ENCODE measurements at places on chromosomes 16 and 17.

DNA sequence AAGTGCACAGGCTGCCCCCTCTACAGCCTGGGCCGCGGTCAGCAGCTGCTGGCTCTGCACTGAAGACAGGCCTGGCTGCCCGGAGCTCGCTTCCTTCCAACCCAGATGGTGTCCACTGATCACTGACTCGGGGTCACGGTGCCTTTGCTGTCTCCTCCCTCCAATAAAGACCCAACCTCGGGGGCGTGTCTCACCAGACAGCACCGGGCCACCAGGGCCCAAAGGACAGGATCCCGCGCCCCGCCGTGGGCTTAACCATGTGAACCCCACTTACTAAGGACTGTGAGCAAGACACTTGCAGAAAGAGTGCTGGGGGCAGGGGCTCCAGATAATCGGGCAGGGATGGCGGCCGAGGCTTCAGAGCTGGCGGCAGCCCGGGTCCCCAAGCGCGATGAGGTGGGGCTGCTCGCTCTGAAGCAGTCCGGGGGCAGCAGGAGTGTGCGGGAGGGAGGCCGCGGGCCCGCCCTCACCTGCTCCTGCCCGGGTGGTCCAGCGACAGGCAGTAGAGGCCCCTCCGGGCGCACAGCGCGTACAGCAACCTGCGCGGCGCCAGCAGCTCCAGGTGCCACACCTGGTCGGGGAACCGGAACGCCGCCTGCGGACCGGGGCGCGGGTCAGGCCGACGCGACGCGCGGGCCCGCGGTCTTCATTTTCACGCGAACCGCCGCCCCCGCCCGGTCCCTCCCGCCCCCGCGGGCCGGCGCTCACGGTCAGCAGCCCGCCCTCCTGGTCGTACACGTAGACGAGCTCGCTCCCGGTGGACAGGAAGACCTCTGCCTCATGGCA, 502 bp downstream of the FAAP100 start:
- no peak for DNase-seq

- no peak for DNase-seq
Observed at GRCh38 chr17:77916703-77917481, 41.6 kb upstream of the TNRC6C start.

DNA sequence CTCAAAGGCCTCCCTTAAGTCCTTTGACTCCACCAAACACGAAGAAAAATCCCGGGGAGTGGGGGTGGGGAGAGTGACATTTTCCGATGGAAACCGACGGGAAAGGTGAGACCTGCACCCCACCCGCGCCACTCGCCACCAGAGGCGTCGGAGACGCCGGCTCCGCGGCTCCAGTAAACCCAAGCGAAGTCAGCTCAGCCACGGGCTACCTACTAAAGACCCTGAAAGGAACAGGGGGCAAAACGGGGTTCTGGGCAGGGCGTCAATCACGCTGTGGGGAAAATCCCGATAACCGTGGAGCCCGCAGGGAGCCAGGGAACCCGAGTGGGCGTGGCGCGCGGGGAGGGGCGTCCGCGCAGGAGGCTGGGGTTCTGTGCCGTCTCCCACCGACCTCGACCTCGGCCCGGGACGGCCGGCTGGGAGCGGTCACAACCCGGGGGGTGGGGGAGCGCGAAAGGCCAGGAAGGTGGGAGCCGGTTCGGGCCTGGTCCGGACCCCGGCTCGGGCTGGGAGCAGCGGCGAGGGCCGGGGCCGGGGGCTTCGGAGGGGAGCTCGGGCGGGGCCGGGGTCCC, 565 bp downstream of the WDR45B start:
- peak; percentile 82 for DNase-seq

DNA sequence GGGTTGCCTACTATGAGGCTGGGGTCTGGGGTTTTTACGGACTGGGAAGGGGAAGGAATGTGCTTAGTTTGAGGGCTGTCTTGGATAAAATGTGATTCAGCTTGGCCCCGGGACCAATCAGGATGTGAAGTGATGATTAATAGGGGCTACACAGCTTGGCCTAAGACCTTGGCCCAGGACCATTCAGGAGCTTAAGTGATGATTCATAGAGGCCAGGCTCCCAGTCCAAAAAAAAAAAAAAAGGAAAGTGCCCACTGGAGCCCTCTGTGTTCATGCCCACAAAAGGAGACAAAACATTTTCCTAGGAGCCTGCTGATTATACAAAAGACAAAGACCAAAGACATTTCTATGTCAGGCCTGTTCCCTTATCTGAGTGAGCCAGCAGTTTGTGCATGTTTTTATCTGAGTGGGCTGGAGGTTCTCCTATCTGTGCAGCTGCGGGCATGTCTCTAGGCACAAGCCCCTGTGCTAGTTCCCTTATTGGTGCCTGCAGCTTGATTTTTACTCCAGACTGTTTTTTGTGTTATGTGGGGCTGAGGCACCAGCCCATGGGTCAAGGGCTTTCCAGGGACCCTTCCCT, 898.2 kb upstream of the GOT2 start:
- no peak for DNase-seq

DNA sequence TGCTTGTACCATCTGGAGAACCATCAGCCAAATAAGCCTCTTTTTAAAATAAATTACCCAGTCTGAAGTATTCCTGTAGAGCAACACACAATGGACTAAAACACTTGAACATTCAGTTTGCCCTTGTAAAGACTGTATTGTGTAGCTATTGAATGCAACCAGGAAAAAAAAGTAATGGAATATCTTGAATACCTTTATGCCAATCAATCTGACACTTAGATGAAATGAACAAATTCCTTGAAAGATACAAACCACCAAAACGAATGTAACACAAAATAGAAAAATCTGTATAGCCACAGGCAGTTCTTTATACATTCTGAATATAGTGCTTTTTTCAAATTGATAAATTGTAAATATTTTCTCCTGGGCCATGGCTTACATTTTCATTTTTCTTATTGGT, 63.3 kb upstream of the KCNJ16 start:
- DNase-seq = no peak

- no peak for DNase-seq
Observed at GRCh38 chr17:34081269-34081668, 173.8 kb upstream of the CCL2 start.

- peak; percentile 68 for DNase-seq
Observed at GRCh38 chr17:15782866-15783265, 50.8 kb downstream of the TBC1D26 start.

- DNase-seq = no peak
Observed at GRCh38 chr17:1625053-1625452, 3.6 kb downstream of the SLC43A2 start.

DNA sequence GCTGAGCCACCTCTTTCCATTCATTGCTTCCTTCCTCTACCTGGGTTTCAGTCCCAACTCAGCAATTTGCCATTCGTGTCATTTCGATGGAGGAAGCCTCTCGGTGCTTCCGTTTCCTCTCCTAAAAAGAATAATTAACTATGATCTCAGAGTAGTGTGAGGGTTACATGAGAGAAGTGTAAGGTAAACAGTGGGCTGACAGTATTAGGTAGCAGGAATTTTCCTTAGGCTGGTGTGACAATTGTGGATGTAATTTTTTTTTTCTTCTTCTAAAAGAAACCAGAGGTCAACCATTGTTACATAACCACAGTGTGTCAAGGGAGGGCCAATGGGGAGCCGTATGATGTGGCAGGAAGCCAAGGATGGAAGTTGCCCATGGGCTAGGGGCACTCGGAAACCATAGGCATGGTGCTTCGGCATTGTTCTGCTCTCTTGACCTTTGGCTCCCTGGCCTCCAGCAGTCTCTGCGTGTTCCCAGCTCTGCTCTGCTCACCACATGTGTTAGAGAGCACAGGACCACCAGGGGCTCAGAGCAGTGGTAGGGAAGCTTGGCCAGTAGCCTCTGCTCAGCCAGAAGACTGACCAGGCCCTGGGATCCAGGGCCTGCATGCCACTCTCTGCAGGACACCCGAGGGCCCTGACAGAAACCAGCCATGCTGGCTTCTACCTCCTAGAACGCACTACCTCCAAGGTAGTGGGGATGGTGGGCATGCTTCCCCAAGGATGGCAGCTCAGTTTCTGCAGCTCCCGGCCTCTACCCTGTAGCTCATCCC, 2.0 kb upstream of the TOP2A start:
- DNase-seq = no peak

DNA sequence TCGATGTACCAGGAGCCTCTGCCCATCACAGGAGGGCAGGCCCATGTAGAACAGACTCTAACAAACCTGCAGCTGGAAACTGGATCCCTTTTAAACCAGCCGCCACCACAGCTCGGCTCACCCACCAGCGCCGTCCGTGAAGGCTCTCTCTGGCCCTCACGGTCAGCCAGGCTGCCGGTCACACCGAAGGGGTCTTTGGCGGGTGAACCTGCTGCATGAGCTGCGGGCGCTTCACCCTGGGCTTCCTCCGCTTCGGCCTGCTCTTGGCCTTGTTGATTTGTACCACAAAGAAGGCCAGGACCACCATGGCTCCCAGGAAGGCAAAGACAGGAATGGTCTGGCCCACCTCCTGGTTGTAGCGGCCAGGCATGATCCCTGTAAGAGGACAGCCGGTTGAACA, 11.7 kb upstream of the SLC38A8 start:
- DNase-seq = peak; percentile 57

DNA sequence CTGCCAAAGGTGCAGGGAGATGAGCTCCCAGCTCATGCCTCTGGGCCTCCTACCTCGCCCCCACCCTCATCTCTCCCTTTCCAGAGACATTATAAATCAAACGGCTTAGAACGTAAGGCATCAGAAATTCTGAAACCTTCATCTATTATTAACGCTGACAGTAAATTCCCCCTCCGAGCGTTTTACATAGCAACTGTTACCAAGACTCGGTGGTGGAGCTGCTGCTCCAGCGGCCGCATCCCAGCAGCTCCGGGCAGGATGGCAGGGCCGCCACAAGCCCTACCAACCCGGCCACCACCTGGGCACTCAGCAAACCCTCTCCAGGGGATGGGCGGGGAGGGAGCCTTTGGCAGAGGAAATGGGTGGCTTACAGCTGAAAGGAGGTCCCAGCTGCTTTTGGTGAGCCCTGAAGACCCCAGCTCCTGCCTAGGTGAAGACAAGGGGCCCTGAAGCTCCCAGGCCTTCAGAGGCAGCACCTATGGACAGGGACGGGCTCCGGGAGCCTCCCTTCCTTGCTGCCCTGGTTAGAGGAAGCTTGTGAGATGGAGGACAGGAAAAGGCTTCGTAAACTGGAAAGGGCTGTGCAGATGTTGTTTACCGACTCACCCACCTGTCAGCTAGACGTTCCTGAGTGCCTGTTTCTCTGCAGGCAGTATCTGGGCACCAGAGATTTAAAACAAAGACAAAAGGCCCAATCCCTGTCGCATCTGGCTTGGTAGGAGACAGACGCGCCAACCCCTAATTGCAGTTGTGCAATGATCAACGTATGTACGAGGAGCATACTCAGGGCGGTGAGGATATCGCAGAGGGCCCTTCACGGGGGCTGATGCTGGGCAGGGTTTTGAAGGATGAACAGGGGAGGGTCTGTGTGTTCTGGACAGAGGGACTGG, 76.9 kb downstream of the RAI1 start:
- no peak for DNase-seq

GRCh38 chr17:35084987-35085386, 21.5 kb upstream of the RFFL start:
- no peak for DNase-seq

DNA sequence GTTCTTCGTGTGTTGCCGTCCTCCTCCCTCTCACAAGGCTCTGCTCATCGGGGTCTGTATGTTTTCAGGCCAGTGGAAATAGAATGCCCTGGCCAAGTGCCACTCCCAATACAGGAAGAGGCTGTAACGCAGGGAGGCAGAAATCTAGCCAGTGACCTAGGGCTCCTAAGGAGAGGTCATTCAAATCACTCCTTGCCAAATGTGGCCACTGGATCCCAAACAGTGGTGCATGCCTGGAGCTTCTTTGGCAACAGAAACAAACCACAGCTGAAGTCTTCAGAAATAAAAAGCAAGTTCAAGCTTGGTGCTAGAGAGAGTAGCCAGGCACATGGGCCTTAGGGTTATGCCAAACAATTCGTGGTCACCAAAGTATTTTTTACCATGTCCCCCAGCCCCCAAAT, 66.1 kb downstream of the SMG6 start:
- peak; percentile 78 for DNase-seq

DNA sequence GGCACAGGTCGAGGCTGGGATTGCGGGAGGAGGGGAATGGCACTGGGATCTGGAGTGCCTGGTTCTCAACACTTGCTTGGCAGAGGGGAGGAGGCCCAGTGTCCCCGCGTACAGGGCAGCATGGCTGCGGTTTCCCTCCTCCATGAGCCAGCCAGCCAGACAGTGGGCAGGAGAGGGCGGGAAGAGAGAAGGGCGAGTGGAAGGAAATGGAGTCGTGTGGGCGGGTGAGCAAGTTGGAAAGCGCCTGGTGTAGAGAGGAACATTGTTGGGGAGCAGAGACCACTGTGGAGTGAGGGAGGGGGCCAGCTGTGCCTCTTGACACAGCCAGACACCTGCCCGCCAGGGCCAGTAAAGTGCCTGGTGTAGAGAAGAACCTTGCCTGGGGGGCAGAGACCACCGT, 130.5 kb downstream of the OR1D5 start:
- no peak for DNase-seq

- DNase-seq = no peak
Observed at GRCh38 chr17:77790143-77790829, 168.2 kb upstream of the TNRC6C start.

GRCh38 chr17:4394208-4395110, 28.0 kb upstream of the UBE2G1 start:
- no peak for DNase-seq

DNA sequence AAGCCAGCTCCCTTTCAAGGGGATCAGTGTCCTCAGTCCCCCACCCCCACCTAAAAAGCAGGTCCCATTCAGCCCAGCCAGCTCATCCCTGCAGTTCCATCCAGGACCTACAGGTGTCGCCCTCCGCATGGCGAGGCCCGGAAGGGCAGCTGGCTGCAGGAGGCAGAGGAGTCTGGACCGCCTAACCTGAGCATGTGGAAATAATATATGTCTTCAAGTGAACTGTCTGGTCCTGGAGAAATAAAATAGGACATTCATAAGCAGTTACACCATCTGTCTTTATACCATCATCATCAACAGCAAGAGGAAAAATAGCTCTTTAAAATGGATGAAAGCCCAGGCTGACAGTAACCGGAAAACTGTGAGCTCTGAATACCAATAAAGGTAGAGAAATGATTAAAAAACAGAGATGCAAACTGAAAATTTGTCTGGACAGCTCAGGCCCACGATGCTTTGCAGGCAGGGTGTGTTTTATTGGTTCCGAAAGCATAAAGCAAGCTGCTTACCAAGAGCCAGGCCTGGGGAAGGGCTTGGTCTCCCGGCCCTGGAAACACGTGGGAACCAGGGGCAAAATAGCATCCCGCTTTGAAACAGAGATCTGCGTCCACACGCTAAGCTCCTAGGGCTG, 215.2 kb downstream of the ZFHX3 start:
- DNase-seq = peak; percentile 91

- DNase-seq = no peak
Observed at GRCh38 chr17:4751932-4752331, 12.2 kb upstream of the CXCL16 start.

Data from suprapubic skin (tissue), 4 donors.